ENCODE measurements at places on chromosomes 12 and 14. TPM values are rescaled to one million over a fixed set of nuclear protein-coding genes. Genes with fewer than 3 reads are reported as not detected.

The SNRNP35 gene
- 24.3 TPM for total RNA-seq

The CD69 gene
- total RNA-seq = 0.24 TPM

The SIX1 gene
- total RNA-seq = 0.89 TPM

The SLC39A2 gene
- not detected for total RNA-seq

The FAM186B gene
- total RNA-seq = 0.48 TPM

The KRT79 gene
- total RNA-seq = not detected

The DLGAP5 gene
- total RNA-seq = 0.08 TPM

The TAS2R50 gene
- total RNA-seq = 0.97 TPM

The BIN2 gene
- total RNA-seq = 2.4 TPM

The PKP2 gene
- total RNA-seq = 463 TPM

The CD163L1 gene
- total RNA-seq = 3.1 TPM

The MUCL1 gene
- total RNA-seq = not detected

The ACSS3 gene
- 26.7 TPM for total RNA-seq

The CRADD gene
- 50.8 TPM for total RNA-seq

The B4GALNT1 gene
- total RNA-seq = 11.1 TPM

The SLCO1A2 gene
- not detected for total RNA-seq

The C12orf50 gene
- total RNA-seq = 0.05 TPM

The FOXN4 gene
- total RNA-seq = not detected

The RTN1 gene
- 0.97 TPM for total RNA-seq

The KIF5A gene
- total RNA-seq = 0.22 TPM

The KRT3 gene
- not detected for total RNA-seq

The KRT80 gene
- total RNA-seq = 1.2 TPM

The LUM gene
- total RNA-seq = 130 TPM

The TMPRSS12 gene
- total RNA-seq = not detected

The DIO3 gene
- not detected for total RNA-seq

The MON2 gene
- 26.4 TPM for total RNA-seq

The ADGRD1 gene
- 54.6 TPM for total RNA-seq

The SARNP gene
- total RNA-seq = 56.2 TPM

The TBC1D30 gene
- 1.8 TPM for total RNA-seq

The OTOGL gene
- total RNA-seq = 0.51 TPM

The TMEM132D gene
- total RNA-seq = not detected

The FCF1 gene
- total RNA-seq = 36.6 TPM

Data from cardiac septum (tissue), 1 donor.